ENCODE measurements at places on chromosomes 7 and 10.

DNA sequence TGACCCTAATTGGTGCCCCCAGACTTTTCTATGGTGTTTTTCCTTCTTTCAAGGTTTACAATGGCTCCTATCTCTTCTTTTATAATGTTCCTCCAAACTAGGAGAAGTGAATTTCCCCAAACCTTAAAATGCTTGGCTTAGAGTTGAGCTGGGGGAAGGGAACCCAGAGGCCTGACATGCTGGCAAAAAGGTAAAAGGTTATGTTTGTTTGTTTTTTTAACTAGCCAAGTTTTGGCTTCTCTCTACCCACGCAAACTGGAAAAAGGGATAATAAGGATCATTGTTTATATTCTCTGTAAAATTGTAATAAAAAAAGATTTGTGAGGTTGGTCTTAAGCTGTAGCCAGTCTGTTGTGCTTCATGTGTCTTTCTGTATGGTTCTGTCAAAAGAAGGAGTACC, 477.0 kb downstream of the IPMK start:
- DNase-seq: no peak

DNA sequence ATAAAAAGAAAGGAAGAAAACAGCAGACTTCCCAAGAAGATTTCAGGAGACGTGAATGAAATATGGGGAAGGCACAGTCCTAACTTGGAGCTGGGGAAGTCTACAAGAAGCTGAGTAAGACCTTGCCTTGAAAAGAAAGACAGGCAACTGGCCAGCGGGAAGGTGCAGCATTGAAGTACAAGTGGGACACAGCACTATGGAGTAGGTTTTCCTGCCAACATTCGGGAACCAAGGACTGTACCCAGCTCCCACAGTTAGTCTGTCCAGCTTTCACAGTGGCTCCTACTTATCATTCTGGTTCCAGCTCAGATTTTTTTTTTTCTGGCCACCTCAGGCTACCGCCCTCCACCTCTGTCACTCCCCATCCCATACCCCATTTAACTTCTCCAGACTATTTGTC, 10.0 kb downstream of the HPS1 start:
- no peak for DNase-seq

- DNase-seq: no peak
These were observed 50.5 kb upstream of the FOXK1 start for GRCh38 chr7:4631380-4632179.

DNA sequence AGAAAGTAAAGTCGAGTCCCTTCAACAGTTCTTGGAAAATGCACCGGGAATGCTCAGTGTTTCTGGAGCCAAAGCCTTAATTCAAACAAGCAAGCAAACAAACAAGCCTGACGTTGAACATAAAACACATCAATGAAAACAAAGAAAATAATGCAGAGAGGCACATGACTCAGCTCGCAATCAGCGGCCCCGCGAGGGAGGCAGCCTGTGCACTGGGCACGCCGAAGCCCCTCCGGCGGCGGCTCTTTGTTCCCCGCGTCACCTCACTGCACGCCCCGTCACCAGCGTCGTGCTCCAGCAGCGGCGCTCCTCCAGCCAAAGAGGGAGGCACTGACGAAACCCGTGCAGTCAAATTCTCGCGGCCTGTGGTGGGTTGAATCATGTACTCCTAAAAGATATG, 151.5 kb downstream of the DNAJB6 start:
- no peak for DNase-seq

DNA sequence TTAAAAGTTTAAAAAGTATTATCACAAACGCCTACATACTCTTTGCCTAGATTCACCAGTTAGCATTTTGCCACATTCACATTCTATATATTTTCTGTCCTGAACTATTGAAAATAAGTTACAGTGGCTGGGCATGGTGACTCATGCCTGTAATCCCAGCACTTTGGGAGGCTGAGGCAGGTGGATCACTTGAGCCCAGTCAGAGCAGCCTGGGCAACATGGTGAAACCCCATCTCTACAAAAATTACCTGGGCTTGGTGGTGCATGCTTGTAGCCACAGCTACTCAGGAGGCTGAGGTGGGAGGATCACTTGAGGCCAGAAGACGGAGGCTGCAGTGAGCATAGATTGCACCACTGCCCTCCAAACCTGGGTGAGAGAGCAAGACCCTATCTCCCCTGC, 5.3 kb downstream of the ARPC1A start:
- no peak for DNase-seq

- no peak for DNase-seq
These were observed 81.8 kb downstream of the NT5C2 start for GRCh38 chr10:103111031-103111917.

- DNase-seq: no peak
These were observed 104.3 kb downstream of the MARCHF5 start for GRCh38 chr10:92395271-92395670.

- no peak for DNase-seq
These were observed 173.5 kb downstream of the PLXNA4 start for GRCh38 chr7:132402751-132403245.

GRCh38 chr7:105577251-105577650, 4.0 kb downstream of the EFCAB10 start:
- no peak for DNase-seq

- DNase-seq: no peak
These were observed 59.2 kb downstream of the AKR1E2 start for GRCh38 chr10:4885162-4885561.

- DNase-seq: no peak
These were observed 40.6 kb upstream of the MAGI2 start for GRCh38 chr7:79494046-79494445.

DNA sequence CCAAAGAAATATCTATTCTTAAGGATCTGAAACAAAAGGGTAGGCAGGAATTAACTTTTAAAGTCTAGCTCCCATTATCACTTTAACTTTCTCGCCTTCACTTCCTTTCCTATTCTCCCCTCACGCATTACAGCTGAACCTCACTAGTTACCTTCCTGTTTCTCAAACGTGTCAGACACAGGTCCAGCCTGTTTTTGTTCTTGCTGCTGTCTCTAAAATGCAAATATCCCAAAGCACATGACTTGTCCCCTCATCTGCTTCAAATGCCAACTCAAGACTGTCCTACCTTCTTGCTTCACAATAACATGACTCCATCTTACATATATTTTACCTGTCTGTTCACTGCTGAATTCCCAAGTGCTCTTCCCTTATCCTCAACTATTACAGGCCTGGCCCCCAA, 17.6 kb downstream of the ZDHHC6 start:
- DNase-seq: no peak

- DNase-seq: no peak
These were observed 816.2 kb downstream of the NRG3 start for GRCh38 chr10:82691211-82691610.

DNA sequence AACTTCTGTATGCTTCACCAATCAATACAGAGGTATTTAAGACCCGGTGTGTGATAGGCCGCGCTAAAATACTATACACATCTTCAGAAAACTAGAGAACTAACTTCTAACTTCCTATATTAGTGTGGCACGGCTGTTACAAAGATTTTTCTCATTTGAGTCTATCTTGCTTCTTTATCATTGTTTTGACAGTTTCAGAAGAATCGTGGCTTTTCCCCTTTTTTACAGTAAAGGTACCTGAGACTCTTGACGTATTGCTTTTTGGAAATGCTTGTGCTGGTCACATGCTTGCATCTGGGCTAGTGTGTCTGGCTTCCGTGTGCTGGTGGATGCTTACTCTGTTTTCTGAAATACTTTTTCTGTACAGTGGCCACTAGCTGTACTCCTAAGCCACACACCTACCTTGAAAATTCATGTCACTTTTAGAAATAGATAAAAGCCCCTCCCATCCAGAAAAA, 12.7 kb downstream of the IKZF1 start:
- peak; percentile 69 for DNase-seq

GRCh38 chr10:15321431-15322341, 49.4 kb downstream of the FAM171A1 start:
- no peak for DNase-seq

DNA sequence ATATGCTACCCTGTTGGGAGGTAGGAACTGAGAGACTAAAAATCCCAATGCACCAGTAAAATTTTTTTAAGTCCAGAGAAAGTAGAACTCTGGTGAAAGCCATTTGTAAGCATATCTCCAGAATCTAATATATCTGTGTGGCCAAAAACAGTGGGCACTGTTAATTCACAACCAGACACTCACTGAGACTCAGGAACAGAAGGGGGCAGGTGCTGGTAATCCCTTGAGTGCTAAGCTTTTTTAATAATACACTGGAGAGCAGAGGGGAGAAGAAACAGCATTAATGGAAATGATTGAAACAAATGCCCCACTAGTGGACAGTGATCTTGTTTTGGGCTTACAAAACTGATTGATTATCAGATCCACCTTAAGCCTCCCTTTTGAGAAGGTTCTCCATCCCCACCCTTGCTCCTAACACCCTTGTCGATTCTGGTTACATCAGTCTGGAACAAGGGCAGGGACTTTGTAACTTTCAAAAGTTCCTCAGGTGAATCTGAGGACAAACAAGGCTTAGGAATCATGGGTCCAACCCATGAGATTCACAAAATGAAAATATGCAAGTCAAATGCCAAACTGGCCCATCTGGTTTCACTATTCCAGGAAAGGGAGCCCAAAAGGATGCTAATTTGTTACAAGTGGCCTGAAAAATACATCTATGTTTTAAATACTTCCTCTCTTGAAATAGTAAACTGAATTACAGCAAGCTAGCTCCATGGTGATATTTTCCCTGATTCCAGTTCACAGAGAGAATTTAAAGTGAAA, 29.7 kb downstream of the PLXNA4 start:
- no peak for DNase-seq

- DNase-seq: no peak
These were observed 12.7 kb downstream of the ZMIZ1 start for GRCh38 chr10:79081353-79082034.

DNA sequence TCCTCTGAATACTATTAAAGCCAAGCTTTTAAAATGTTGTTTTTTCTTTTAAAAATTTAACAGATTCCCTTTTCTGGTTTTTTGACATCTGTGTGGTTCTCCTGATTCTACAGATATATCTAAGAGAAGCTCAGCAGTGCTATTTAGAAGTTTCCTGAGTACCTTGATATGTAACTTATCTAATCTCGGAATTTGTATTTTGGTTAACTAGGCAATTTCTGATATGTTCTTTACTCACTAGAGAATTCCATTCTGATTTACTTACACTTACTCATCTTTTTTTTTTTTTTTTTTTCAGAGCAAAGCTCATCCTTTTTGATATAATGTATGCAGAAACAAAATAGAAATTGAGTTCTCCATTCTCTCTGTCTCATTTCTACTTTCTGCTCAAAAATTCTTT, 63.8 kb downstream of the PALS2 start:
- DNase-seq: no peak

DNA sequence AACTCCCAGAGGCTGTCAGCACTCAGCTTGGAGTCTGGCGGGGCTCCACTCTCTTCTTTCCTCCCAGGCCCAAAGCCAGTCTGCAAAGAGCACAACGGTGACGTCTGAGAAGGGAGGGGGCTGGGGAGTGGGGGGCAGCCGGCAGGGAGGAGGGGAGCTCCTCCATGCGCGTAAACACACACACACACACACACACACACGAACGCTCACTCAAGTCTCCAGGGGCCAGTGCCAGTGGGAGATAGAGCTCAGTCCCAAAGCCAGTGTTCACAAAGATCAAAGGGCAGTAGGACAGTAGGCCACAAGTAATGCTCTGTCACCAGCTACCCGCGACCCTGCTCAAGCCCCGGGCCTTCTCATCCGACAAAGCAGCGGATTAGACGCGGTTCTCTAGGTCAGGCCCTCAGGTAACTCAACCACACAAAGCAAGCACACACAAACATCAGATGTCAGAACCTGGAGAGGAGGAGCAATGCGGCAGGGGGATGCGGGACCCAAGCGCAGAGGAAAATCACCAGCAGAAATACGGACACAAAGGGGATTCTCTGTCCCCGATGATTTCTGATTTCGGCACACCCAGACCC, 19.9 kb downstream of the TCAF1 start:
- no peak for DNase-seq

DNA sequence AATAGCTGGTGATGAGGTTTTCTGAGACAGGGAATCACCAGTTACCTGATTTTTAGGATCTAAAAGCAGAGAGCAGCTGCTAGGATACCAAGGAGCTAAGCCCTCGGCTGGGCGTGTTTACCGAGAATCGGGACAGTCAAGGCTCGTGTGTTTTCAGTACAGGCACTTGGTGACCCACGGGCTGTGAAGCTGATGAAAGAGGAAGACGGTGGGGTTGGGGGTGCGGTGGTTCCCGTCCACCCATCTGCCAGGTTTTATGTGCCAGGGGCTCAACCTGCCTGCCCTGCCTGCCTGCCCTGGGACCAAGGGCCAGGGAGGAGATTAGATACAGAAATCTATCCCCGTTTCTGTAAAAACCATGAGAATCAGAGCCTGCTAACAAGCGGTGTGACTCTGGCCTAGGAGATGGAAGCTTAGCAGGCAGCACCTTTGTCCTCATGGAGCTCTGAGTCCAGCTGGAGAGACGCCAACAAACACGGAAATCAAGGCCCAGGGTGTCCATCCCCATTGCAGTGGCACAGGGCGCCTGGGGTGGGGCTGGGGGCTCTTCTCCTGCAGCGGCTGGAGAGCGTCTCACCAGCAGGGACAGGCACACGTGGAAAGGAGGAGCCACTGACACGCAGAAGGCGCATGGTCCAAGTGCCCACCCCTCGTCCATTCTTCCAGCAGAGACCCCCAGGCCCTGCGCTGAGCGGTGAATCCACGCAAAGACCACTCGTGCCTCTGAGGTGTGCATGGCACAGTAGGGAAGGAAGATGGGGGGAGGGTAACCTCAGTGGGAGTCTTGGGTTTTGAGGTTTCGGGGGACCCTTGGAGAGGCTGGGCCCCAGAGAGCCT, 265.0 kb upstream of the TCERG1L start:
- DNase-seq: no peak
